ENCODE measurements at places on chromosomes 6 and 20. TPM values are rescaled to one million over a fixed set of nuclear protein-coding genes. Genes with fewer than 3 reads are reported as not detected.

- DNase-seq, result no peak
These were observed 160.1 kb upstream of the BEND3 start for GRCh38 chr6:107275330-107275865.

Gene SIM1
- total RNA-seq, result not detected

DNA sequence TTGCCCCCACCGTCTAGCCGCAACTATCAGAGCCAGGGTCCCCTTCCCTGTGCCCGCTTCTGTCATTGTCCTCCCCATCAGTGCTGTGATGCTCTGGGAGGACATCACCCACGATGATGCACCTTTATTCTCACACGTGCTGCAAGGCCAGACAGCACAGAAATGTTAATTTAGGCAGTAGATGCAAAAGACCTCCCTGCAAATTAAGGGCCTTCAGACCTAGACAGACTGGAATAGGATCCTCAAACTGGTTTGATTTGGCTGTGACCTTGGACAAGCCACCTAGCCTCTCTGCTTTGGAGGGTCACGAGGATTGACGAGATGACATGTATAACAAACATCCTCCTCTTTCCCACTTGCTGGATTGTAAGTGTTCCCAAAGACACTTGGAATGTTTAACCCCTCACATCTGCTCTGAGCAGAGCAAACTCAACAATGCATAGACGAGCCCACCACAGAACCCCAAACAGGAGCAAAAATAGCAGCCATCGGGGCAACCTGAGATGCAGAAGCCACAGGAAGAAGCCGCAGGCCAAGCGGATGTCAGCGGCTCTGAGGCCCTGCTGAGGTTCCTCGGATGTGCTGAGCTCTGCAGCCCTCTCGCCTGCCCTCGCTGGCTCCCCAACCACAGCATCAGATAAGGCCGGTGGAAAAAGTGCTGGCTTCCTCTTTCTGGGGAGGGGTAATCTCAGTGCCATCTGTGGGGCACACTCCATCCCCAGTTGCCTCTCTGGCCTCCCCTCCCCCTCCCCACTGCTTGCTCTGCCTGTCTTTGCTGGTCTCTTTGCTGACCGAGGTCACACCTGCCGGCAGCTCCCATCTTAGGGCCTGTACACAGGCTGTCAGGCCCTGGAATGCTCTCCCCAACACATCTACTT lies 35.3 kb downstream of the TOX2 start:
- peak; percentile 66 for DNase-seq

DNA sequence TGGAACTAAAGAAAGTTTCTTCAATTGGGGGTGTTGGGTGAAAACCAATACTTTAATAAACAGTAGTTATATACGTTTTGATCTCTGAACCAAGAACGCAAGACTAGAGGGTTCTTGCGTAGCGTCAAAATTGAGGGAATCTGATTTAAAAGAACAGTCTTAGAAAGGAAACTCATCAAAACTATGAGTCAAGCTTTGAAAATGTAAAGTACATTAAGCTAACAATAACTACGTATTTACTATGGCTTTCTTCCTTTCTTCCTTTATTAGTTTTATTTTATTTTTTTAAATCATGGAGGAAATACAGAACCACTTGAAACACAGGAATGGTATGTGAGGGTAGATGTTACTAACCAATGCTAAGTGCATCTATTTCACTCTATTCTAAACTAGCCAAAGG lies 287.0 kb upstream of the RSPO3 start:
- DNase-seq, result no peak

Gene PSORS1C1
- total RNA-seq, result 0.19 TPM

Gene RCAN2
- not detected for total RNA-seq

GRCh38 chr6:37138856-37139229 lies 31.1 kb upstream of the PIM1 start:
- DNase-seq, result no peak

- no peak for DNase-seq
These were observed 137.3 kb upstream of the TOP1 start for GRCh38 chr20:40891351-40891750.

- DNase-seq, result no peak
These were observed 287.6 kb downstream of the ESR1 start for GRCh38 chr6:152094992-152095592.

DNA sequence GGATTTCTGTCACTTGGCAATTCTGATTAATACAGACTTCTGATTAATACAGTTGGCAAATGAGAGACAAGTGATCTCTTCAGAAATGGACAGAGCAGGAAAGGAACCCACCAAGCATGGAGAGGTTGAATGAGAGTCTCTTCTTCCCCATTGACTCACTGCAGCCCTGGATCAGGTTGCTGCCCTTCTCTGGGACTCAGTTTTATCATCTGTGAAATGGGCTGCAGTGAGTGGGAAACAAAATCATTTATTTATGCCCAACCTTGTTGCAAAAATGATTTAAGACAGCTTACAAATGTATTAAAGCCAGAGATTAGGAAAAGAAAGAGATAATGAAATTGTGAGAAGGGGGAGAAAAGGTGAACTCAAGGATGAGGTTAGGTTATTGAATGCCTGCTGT lies 20.8 kb upstream of the RSPO4 start:
- no peak for DNase-seq

DNA sequence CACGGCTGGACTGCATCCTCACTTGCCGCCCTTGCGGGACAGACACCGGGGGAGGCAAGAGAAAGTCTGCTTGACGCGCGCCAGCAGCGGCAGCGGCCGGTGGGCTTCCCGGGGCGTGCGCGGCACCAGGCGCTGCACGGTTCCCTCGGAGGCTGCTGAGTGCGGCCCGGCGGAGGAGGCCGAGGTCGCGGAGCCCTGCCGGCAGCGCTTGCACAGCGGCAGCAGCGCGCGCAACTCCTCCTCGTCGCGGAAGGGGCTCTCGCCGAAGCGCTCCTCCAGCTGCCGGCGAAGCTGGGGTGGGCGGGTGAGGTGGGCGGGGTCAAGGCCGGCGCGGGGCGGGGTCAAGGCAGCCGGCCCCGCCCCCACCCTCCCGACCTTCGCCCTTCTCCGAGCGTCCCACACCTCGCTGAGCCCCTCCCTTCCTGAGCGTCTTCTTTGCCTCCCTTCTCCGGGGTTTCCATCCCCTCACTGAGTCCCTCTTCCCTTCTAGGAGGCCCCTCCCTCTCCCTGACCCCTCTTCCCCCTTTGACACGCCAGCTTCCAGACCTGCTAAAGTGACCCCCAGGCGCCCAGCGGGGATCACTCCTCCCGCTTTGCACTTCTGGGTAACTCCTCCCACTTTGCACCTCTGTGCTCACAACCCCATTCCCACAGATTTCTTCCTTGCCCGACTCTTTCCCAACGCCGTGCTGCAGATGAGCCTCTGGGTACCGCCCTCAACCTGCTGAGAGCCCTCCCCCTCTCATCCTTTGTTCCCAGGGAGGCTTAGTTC lies 8.8 kb downstream of the DUSP15 start:
- DNase-seq, result peak; percentile 82

DNA sequence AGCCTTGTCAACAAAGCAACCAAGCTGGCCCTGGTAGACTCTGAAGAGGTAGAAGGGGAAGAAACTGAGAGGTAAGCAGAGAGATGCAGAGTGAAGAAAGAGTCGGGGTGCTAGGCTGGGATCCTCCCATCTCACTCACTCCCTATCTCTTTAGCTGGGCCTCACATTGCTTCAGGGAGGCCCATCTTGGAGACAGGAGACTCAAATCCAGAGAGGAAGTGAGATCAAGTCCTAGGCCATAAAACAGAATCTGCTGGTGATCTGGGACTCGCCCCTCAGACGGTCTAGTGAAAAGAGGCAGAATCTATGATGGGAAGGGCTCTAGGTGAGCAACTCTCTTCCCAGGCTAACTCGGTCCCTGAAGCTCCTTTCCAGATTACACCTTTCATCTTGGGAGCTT lies 659 bp upstream of the GUCA1B start:
- no peak for DNase-seq

Gene AVP
- not detected for total RNA-seq

DNA sequence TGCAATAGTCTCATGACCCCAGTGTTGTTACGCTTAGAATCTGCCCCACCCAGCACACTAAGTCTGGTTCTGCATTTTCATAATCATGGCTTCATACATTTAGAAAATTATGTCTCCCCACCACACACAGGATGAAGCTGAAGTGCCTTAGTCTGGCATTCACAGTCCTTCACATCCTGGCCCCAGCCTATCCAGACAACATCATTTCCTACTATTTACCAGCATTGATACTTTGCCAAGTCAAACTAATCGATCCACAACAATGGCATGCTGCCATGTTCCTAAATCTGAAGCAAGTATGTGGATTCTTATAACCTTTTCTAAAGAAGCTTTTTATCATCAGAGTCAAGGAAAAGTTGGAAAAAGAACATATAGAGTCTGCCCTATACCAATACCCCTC lies 132.4 kb upstream of the FBXL4 start:
- DNase-seq, result no peak

- DNase-seq, result no peak
These were observed 55.0 kb downstream of the AIG1 start for GRCh38 chr6:143115728-143116127.

DNA sequence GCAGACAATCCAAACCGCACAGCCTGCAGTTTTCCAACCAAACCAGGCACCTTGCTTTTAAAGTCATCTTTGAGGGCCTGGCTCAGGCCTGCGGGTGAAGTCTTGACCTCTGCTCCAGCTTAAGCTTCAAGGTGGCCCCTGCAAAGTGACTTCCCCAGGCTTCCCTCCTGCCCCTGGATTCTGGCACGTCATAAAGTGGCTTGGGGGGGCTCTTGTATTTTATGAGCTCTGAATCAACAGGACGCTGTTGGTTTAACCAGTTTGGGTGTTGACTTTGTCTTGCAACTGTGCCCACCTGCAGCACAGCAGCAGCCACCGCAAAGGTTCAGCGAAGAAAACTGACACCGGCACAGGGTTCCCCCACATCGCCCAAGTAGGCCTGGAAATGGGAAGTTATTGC lies 81.2 kb downstream of the NFATC2 start:
- no peak for DNase-seq

GRCh38 chr6:3648724-3649123 lies 102.8 kb downstream of the PXDC1 start:
- DNase-seq, result no peak

Gene ZBTB24
- 16.5 TPM for total RNA-seq

GRCh38 chr20:62367136-62367632 lies at the start of gene LAMA5:
TSS of gene LAMA5 (minus strand) at chr20:62367312. CDS start at chr20:62367245, 67 bp downstream.
- DNase-seq, result no peak

- DNase-seq, result no peak
These were observed 10.4 kb upstream of the THBS2 start for GRCh38 chr6:169263836-169264608.

Gene SEMG1
- not detected for total RNA-seq

DNA sequence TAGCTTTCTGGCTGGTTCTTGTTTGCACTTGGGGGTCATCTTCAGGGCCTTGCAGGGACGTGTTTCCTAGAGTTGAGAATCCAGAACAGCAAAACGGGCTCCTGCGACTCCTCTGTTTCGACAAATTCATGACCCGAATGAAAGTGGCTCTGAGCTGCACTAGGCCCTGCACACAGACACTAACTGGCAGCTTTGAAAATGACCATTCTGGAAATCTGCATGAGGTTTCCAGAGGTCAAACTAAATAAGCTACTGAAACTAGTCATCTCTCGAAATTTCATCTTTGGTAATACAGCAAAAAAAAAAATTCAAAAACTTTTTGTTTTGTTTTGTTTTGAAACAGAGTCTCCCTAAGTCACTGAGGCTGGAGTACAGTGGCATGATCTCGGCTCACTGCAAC lies 15.5 kb upstream of the BMP7 start:
- no peak for DNase-seq

Gene ID4
- total RNA-seq, result not detected

Gene ARMC2
- total RNA-seq, result 3.5 TPM

- no peak for DNase-seq
These were observed 161.4 kb downstream of the ID4 start for GRCh38 chr6:19998541-19998940.

- no peak for DNase-seq
These were observed 39.5 kb downstream of the PPP1R16B start for GRCh38 chr20:38844963-38845362.
